ENCODE measurements at places on chromosomes 5 and 9. TPM values are rescaled to one million over a fixed set of nuclear protein-coding genes. Genes with fewer than 3 reads are reported as not detected.

The PPP3R2 gene
- total RNA-seq, result not detected

DNA sequence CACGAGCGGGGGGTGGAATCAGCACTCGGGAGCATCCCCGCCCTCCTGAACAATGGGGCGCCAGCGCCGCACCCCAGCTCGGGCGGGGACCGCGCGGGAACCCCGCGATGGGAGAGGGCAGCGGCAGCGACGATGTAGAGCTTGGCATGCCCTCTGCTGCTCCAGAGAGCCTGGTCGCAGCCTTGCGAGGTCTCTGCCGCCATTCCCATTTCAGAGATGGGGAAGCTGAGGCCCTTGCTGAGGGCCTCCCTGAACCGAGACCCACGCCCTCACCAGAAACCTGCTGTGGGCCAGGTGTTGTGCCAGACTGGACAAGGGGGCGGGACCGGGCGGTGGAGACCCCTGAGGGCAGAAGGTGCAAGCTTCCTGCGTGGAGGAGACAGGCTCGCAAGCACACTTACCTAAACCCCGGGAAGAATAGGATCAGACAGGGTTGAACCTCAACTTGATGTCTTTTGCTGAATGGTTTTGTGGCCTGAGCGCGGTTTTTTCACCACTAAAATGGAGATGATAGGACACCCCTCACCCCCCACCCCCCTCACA is 647 bp upstream of the MEGF9 start:
- DNase-seq, result no peak

DNA sequence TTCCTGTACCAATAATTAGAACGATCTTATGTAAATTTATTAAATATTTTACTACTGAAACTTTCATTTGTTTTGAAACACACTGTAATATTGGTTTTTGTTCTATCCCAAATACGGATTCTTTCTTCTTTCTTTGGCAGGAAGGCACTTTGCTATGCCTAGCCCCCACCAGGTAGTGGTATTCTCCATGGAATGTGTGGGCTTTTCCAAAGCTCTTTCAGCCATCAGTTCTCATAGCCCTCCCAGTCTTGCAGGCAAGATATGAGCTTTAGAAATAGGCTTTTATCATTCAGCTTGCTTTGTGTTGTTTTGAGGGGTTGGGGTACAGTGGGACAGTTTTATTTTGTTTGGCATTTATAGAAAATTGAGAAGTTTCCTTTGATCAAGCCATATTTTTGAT is 107.5 kb downstream of the DMXL1 start:
- no peak for DNase-seq

- no peak for DNase-seq
These were observed 255.3 kb downstream of the FSTL4 start for GRCh38 chr5:133356984-133357421.

DNA sequence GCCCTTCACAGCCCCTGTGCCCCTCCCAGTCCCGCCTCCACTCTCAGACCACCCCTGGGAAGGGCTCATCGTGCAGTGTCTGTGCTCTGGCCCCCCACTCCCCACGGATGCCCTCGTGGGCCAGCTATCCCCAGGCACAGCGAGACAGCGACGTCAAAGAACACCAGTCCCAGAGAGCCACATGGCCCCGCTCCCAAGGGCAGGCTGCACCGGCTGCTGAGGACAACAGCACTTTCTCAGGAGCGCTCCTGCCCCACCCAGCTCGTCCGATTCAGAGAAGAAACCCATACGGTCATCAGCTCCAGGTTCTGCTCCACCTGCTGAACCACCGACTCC is 4.8 kb upstream of the SNAPC4 start:
- no peak for DNase-seq

Measured in tibial nerve (tissue), 4 donors.